ENCODE measurements at places on chromosomes 1 and 21. TPM values are rescaled to one million over a fixed set of nuclear protein-coding genes. Genes with fewer than 3 reads are reported as not detected.

GRCh38 chr1:162387226-162388082 is 5.9 kb downstream of the C1orf226 start:
- no peak for DNase-seq

DNA sequence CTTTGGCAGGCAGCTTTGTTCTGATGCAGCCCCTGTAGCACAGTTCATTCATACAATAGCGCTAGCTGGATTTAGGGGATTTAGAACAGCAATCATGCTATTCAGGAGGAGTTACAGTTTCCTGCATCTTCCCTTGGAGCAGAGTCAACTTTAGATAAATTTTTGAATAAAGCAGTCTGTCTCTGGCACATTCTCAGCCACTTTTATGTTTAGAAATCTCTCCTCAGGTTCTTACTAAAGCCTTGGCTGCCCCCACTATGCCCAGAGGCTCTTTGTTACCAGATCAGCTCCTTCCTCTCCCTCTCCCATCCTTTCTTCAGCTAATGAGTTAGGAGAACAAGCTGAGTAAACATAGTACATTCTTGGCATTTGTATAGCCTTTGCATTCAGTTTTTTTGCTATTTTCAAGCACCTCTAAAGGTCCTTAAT is 17.0 kb upstream of the PIGC start:
- no peak for DNase-seq

GRCh38 chr1:111669268-111669667 is 49.7 kb downstream of the RAP1A start:
- no peak for DNase-seq

- no peak for DNase-seq
Measured at GRCh38 chr1:201551877-201552731, 13.2 kb downstream of the NAV1 start.

GRCh38 chr1:116724765-116725375 is 29.4 kb upstream of the CD2 start:
- no peak for DNase-seq

DNA sequence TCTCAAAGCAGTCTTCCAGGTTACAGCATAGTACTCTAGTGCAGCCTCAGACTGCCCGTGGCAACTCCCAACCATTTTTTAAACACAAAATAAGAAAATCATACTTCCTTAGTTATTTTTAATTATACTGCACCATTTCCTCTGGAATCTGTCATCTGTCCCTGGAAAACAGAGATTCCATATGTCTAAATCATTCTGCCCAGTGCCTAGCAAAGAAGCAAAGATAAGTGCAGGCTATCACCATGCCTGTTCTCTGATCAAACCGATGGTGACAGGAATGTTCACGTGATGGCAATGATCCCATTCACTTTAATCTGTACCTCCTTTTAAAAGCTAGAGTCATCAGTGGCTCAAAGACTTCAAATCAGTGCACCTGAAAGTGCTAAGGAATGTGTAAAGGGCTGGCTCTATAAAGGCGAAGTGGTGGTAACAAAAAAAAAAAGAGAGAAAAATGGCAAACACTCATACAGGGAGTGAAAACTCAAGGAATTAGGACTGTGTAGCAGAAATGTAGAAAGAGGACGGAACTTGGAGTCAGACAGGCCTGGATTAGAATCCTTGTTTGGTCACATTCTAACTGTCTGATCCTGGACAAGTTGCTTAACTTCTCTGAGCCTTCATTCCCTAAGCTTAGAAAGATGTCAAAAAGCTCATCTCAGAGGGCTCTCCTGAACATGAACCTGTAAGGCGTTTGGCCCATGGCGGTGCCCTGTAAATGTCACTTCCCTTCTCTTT is 9.9 kb upstream of the CCN1 start:
- no peak for DNase-seq

DNA sequence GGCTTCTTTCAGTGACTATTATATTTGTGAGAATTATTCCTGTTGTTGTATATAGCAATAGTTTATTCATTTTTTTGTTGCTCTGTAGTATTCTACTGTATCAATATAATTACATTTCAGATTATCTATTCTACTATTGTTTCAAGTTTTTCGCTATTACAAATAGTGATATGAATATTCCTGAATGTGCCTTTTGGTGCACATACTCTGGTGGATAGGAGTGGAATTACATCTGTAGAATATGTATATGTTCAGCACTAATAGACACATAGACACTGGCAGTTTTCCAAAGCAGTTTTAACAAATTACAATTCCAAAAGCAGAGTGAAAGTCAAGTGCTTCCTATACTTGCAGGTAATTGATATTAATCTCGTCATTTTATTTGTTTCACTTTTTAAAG is 696.2 kb upstream of the PRMT6 start:
- no peak for DNase-seq

- DNase-seq, result no peak
Measured at GRCh38 chr1:219331424-219331823, 157.7 kb downstream of the LYPLAL1 start.

KIAA1614 gene
- total RNA-seq, result 7.1 TPM

SGIP1 gene
- total RNA-seq, result 3.6 TPM

THEM5 gene
- not detected for total RNA-seq

OTUD3 gene
- 3.0 TPM for total RNA-seq
